CD14-positive monocyte (primary cell): ENCODE measurements at places on chromosomes 11 and 22.

GRCh38 chr11:8345179-8345578 is 81.5 kb upstream of the LMO1 start:
- no peak for DNase-seq

- DNase-seq, result no peak
Observed at GRCh38 chr11:92357344-92357743, 132.7 kb downstream of the FAT3 start.

GRCh38 chr11:84396521-84396920 is 1110.4 kb upstream of the CCDC90B start:
- DNase-seq, result no peak

- DNase-seq, result no peak
Observed at GRCh38 chr11:97269527-97269926, 879.7 kb downstream of the JRKL start.

DNA sequence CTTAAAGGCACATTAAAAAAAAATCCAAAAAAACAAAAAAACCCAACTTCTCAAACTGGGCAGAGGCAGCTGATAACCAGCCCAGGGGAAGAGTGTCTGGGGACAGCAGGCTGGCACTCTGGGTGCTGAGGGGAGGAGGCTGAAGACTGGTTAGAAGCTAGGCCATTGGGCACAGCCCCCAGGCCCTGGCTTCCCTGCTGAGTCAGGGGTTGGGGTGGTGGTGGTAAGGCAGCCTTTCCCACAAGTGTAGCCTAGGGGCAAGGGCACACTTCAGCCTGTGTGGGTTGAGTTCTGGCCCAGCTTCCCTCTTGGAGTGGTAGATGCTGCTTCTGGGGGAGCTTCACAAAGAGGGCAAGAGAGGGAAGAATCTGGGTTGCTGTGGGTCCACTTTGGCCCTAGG is 16.3 kb upstream of the ARFGAP3 start:
- DNase-seq, result no peak

- peak; percentile 22 for DNase-seq
Observed at GRCh38 chr11:48307760-48308386, 1.9 kb downstream of the OR4S1 start.

GRCh38 chr11:66718320-66718971 is 10.6 kb downstream of the SPTBN2 start:
- DNase-seq, result no peak

GRCh38 chr11:48090174-48090573 is 109.8 kb downstream of the PTPRJ start:
- no peak for DNase-seq

GRCh38 chr22:41603873-41604332 is 14.3 kb upstream of the PMM1 start:
- DNase-seq, result no peak

GRCh38 chr22:21745948-21746347 is 10.4 kb upstream of the YPEL1 start:
- DNase-seq, result no peak

DNA sequence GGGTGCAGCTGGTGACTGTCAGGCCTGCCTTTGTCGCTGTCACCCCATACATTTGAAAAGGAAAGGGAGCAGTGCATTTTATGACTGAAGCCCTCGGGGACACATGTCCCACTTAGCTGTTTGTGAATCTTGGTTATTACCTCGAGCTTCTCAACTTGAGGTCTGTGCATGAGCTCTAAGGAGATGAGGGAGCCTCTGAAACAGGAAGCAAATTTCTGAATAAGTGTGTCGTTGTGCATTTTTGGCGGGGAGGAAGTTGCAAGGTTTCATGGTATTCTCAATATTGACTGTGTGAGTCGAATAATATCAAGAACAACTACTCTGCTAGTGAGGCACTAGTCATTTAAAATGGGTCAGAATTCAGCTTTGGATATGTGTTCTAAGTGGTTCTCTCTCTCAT is 149.7 kb upstream of the PLET1 start:
- no peak for DNase-seq

DNA sequence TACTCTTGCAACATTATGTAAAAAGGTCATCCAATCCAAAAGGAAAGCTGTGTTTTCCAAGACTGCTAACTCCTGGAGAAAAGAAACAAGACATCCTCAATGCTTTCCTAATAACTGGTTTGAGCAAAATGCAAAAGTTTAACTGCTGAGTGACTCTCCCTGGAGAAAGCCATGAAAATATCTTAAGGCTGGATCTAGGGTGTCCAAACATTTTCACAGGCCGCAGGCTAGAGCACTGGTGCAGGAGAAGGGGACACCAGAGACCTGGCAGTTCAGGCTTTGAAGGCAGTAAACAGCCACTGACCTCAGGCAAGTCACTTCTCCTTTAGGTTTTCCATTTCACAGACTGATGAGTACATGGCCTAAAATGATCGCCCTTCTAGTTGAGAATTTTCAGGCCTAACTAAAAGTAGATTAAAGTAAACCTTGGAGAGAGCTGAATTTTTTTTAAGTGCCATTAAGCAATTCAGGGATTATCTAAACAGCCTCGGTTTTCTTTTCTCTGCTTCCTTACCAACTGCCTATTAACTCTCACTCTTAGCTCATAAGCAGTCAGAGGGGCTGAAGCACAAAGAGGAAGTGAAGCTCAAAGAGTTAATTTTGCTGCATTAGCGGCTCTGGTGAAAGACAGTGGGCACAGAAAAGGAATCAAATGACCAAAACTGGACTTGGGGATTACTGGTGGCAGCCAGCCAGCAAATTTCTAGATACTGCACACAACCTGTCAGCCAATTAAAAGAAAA is 2.3 kb downstream of the CHKA start:
- DNase-seq, result peak; percentile 62

GRCh38 chr22:43042101-43042780 is 27.3 kb upstream of the PACSIN2 start:
- no peak for DNase-seq

- no peak for DNase-seq
Observed at GRCh38 chr11:1845561-1846452, 7.0 kb downstream of the TNNI2 start.

GRCh38 chr22:20771918-20772625 is 1.8 kb upstream of the SERPIND1 start:
- no peak for DNase-seq

GRCh38 chr11:6614446-6614845 is 2.4 kb upstream of the TAF10 start:
- no peak for DNase-seq

DNA sequence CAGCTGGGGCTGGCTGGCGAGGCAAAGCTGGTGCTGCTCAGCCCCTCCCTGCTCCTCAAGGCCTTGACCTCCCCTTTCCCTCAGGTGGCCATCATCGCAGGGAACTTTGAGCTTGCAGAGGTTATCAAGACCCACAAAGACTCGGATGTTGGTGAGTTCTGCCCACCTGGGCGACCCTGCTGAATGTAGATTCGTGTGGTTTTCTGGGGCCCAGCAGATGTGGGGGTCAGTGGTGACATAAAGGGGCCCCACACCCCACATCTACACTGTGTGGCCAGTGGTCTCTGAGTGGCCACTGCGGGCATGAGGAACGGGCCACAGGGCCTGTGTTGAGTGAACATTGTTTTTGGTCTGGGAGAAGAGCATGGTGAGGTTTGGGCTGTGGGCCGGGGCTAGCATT is 11.9 kb downstream of the SHANK3 start:
- no peak for DNase-seq

GRCh38 chr11:61881397-61881796 is 9.9 kb downstream of the FADS3 start:
- DNase-seq, result no peak

- DNase-seq, result no peak
Observed at GRCh38 chr11:72696866-72697700, 22.9 kb upstream of the PDE2A start.

- DNase-seq, result no peak
Observed at GRCh38 chr11:35605706-35606105, 12.6 kb upstream of the FJX1 start.

GRCh38 chr11:102478673-102479299 is 26.2 kb upstream of the TMEM123 start:
- no peak for DNase-seq

DNA sequence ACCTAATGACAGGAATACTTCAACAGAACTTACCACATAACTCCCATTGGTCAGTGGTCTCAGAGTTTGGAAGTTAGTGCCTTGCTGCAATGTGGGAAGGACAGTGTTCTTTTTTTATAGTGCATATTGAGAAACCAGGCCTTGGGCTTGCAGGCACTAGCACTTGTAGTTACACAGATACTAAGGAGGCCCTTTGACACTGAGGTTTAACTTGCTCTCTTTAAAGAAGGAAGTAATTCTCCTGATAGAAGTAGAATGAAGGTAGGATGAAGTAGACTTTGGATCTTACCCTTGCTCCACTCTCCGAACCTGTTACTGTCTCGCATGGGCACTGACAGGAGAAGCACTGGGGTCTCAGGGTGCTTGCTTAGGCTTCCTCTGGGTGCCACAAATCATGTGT is 31.0 kb upstream of the ST14 start:
- no peak for DNase-seq

DNA sequence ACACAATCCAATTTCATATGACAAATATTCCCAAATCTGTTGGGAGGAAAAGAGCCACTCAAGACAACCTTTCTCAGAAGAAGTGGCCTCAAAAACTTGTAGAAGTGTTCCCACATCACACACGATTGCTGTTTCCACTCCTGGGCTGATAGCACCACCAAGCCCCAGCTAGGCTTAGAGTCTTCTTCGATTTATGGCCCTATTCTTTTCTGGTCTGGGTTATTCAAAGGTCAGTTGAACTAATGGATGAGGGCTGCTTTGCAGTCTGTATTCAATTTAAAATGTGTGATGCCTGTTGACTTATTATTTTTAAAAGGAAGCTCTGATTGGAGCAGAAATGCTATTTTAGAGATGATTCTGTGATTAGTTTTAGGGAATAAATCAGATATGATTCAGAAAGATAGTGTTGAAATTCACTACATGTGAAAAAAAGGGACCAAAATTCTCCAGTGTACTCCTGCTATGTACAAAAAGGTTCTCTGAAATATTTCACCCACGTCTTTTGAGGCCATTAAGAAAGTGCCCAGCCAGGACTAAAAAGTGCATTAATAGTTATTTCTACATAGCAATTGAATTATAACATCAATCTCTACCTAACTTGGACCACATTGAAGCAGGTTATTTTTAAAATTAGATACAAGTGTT is 57.3 kb upstream of the SPON1 start:
- no peak for DNase-seq

GRCh38 chr11:96045622-96046456 is 121.9 kb upstream of the MTMR2 start:
- no peak for DNase-seq

DNA sequence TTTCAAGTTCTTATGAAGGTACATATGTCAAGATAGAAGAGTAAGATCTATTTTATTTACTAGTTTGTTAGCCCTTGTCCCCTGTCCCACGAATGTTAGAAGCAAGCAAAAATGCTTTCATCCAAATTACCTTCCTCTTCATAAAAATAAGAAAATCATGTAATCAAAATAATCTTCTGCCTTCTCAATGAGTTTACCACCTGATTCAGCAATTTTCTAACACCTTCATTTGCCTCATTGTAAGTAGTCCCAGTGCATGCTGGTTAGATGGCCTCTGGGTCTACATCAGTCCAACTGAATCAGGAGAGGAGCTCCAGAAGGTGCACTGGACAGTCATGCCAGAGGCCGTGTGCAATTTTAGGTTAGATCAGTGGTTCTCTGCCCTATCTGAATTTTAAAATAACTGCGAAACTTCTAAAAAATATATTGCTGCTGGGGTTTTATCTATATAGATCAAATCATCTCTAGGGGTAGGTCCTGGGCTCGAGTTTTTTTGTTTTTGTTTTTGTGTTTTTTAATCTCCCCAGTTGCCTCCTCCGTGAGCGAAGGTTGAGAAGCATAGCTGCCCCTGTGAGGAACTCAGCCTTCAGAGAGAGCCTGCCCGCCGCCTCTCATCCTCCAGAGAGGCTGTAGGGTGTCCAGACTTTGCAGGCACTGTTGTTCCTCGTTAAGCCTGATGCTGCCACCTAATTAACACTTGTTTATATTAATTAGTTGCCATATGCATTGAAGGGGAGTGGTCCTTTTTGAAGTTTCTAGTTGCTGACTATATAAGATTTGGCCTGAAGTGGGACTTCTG is 32.2 kb downstream of the C22orf31 start:
- DNase-seq, result no peak

DNA sequence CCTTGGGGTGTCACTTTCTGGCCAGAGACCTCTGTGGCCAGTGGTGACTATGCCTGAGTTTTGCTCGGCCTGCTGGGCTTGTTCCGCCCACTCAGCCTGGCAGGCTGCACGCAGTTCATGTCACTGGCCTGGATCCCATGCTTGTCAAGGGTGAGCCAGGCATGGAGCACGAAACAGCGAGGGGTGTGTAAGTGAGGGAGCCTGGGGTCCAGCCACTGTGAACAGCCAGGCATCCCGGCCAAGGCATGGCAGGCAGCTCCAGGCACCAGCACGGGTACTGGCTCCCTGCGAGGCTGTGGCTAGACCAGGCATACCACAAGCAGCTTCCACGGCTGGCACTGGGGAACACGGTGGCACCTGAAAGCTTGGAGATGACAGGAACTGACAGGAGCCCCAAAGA is 214.3 kb downstream of the LRRC4C start:
- DNase-seq, result no peak

GRCh38 chr11:57475671-57476046 is 15.3 kb downstream of the RTN4RL2 start:
- DNase-seq, result no peak

DNA sequence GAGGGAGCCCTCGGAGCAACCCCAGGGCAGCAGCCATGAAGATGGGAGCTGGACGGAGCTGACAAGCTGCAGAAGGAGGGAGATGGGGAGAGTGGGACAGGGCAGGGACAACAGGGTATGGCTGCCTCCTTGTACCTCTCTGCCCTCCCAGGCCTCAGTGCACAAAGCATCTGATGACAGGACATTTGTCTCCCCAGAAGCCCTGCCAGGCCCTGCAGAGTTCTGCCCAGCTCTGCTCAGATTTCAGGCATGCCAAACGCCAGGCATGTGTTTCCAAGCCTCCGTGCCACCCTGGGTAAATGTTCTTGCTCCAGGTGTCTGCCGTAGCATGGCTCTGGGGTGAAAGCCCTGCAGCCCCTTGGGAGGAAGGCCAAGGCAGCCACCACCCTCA is 1.1 kb upstream of the IFITM10 start:
- DNase-seq, result no peak

- no peak for DNase-seq
Observed at GRCh38 chr11:8612522-8612921, 18.5 kb upstream of the STK33 start.

DNA sequence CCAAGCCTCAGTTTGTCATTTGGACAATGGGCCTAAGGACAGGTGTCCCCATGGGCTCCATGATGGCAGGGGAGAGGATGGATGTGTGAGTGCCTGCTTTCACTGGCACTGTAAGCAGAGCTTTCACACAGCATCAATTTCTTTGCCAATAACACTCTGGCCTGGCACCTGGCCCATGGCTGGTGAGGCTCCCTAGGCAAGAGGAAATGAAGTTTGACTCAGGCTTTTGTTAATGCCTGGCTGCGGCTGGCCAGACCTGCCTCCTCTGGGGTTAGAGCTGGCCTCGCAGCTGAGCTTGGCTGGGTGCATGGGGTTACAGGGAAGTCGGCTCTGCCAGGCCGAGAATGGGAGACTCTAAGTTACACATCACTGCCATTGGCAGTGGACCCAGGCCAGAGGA is 30.0 kb upstream of the SEZ6L start:
- no peak for DNase-seq
